Renal cortical epithelial cell (primary cell): ENCODE measurements at places on chromosomes 7 and 10.
A peak's percentile ranks its signal among the peaks of the same experiment; 100 is the strongest.

DNA sequence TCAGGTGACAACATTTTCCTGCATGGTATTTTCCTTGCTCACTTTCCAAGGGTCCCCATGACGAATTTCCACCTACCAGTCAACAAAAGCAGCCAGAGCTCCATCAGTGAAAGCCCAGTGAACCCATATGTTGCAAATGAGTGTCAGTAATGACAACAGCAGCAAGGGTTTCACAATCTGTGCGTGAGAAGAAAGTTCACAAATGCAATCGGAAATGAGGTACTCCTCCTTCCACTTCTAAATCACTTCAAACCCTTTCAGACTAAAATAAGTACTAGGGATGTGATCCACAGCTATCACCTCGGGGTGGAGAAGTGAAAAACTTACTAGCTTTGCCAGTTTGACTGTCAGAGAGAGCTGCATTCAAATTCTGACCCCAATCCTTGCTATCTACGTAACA lies 55.6 kb upstream of the BET1 start:
- peak; percentile 93 for DNase-seq

- DNase-seq = no peak
Observed at GRCh38 chr10:79133416-79133815, 64.7 kb downstream of the ZMIZ1 start.

DNA sequence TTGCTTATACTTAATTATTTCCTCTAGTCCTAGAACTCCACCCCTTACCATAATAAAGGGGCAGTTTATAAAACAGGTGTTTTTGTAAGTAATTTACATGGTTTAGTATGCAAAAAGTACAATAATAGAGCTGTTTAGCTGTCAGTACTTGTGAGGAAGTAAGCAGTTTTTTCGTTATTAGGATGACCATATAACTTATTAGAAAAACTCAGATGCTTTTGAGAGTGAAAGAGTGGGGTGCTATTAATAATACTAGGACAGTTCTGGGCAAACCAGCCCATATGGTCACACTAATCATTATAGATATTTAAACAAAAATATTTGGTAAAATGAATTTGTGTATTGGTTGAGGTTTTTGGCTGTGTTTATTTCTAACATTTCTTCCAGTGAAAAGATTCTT lies 201.9 kb upstream of the KAT6B start:
- DNase-seq = no peak

DNA sequence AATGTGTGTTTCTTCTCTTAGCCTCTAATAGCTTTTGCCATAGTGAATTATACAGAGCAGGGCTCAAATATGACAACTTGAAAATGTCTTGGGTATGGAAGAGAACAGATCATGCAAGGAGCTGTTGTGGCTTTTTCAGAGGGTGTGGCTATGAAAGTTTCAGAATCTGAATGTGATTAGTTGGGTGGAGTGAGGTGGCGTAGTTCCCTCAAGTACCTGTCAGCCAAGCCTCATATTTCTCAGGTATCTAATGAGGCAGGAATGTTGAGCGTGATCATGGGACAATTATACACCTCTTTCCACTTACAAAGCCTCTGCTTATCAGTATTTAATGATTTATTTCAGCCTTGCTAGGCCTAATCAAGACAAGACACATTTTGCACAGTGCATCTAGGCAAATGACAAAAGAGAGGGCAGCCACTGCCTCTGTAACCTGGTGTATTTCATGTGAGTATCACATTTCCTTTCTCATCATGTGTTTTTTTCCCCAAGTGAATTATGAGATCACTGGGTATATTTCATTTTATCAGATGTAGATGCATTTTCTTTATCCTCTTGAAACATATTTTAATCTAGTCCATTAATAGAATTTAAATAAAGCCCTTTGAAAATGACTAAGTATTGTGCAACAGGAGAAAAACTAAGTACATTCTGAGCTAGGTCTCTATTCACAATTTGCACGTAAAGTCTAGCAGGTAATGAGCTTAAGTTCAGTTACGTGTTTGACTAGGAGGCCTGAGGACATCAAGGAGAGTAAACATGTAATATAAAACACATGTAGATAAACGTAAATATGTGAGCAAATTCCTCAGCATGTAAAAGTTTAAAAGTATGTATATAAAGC lies 644.4 kb upstream of the IGFBP3 start:
- peak; percentile 44 for DNase-seq

DNA sequence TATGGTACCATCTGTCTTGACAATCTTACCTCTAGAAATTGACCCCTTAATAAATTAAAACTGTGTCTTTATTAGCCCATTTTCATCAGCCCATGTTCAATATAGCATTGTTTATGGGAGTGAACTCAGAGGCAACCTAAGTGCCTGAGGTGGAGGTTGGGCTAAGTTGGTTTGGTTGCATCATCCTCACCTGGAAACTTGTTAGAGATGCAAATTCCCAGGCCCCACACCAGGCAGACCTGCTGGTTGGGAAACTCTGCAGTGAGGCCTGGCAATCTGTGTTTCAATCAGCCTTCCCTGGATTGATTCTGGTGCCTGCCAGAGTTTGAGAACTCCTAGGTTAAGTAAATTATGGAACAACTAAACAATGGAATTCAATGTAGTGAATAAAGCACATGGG lies 9.4 kb upstream of the FAM170B start:
- DNase-seq = no peak

DNA sequence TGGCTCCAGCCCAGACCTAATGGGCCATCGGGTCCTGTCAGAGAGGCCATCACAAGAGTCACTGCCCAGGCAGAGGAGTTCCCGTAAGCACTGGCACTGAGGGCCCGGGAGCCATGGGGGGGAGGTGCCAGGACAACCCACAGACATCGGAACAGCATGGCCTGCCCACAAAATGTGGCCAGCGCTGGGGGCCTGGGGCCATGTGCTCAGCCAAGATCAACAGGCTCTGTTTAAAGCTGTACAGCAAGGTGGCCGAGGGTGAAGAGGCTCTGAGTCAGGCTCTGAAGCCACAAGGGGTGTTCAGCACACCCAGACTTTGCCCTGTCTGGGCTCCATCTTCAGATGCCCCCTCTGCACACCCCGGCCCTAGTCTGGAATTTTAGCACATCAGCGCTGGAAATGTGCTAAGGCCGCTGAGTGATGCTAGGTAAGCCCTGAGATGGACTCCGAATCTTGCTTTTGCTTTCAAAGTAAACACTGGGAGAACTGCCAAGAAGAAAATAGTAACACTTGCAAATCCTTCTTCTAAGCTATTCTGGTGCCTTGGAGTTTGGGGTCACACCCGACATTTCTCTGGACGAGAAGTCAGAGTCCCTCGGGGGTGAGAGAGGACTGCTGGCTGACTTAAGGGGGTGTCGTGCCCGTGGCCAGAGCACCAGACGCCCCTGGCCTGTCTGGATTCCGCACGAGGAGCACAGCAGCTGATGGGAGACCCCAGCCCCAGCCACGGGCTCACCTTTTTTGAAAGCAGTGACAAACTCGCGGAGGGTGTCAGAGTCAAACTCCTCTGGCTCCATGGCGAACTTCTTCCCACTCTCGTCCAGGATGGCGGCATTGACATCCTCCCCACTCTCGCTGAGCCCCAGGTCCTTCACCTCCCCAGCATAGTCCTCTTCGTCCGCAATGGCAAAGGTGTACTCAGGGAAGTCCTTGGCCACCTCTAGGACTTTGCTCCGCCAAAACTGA lies 23.6 kb downstream of the PDIA4 start:
- no peak for DNase-seq

DNA sequence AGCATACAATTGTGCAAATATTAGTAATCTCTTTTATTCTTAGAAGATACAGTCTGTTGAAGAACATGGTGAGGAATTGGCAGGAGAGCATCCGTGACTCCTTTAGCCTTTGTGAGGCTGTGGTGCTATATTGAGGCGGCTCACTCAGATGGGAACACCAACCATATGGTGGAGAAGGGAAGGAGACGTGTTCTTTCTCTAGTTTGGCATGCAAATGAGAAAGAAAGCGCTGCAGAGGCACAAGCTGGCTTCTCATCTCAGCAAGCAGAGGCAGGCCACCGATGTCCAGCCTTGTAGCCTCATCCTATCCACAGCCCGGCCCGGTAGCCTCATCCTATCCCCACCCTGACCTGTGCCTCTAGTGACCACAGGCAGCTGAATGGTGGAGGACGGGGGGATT lies 288.3 kb downstream of the CAMK1D start:
- DNase-seq = no peak

DNA sequence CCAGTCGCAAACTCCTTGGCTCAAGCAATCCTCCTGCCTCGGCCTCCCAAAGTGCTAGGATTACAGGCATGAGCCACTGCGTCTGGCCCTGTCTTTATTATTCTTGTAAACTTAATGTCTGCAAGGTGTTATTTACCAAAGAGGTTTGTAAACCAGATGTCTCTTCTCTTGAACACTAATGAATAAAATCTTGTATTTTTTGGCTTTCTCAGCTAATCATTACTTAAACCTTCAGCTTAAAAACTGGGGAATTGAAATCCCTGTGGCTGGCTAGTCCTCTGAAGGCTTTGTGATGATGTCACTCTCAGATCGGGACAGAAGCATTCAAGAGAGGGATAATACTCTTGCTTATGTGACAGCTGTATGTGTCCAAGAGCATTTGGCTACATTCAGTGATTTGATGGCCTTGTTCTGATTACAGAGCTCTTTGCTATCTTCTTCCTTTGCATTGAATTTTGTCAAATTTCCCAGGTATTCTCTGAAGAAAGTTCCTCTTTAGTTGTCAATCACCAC lies 130.3 kb downstream of the BICC1 start:
- no peak for DNase-seq

DNA sequence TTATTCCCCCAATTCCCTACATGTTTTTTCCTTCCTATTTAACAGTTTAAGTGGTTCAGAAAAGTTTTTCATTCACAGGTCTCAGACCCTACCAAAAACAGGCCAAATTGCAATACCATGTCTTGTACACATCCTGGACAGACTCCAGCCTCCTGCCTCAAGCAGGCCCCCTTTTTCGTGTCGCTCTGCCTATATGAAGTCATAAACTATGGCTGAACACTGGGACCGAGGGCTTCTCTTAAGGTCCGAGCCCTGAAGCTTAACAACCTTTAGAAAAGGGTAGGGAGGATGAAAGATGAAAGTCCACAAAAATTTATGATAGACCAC lies 1.4 kb downstream of the FBXW4 start:
- no peak for DNase-seq

- DNase-seq = no peak
Observed at GRCh38 chr7:96697822-96698221, 11.8 kb downstream of the SEM1 start.

GRCh38 chr10:110629680-110630191 lies 14.4 kb upstream of the RBM20 start:
- peak; percentile 90 for DNase-seq

DNA sequence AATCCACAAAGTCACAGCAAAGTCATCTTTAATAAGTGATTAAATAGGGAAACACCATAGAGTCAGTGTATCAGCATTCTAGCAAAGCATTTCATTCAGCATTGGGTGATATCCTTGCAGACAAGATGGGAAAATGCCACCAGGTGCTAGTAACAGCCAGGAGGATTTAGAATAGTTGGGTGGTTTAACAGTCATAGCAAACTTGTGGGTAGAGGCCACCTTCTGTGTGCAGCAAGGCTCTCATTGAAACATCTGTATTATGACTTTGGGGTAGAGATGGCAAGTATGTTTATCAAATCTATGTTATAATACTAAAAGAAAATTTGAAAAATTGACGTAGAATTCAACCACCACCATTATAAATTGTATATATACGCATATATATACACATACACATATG lies 26.4 kb upstream of the ADO start:
- no peak for DNase-seq

DNA sequence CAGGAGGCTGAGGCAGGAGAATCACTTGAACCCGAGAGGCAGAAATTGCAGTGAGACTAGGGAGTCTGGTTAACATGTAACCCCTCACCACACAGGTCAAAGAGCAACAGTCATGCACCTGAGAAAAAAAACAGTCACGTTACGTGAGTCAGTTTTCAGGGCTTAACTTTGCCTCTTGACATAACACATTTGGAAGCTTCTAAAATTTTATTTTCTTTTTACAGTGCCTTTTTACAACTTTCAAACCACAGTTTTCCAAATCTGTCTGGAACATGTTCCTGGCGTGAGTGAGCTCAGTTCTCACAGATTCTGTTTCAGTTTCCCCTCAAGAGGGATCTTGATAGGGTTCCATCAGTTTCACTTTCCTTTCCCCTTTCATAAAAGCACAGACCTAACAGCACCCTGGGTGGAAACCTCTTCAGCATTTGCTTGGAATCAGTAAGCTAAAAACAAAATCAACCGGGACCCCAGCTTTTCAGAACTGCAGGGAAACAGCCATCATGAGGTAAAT lies 4.4 kb downstream of the IFIT3 start:
- DNase-seq = peak; percentile 79

DNA sequence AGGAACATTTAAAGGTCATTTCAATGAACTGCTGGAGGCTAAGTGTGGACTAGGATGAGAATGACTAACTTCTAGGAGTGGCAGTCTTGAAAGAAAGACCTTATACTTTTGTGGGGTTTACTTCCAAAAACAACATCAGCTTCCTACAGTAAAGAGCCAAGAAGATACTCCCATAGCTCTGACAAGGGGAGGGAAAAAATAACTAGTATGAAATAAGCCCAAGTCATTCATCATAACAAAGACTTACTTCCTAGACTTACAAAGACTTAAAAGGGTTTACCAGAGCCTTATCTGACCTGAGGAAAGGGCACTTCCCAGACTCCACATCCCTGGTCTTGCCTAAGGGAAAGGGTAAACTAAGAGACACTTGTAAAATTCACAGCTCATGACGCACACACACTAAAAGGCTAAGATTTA lies 31.7 kb downstream of the ARHGAP12 start:
- DNase-seq = peak; percentile 61

GRCh38 chr7:132815130-132815529 lies 238.9 kb upstream of the PLXNA4 start:
- DNase-seq = peak; percentile 54

DNA sequence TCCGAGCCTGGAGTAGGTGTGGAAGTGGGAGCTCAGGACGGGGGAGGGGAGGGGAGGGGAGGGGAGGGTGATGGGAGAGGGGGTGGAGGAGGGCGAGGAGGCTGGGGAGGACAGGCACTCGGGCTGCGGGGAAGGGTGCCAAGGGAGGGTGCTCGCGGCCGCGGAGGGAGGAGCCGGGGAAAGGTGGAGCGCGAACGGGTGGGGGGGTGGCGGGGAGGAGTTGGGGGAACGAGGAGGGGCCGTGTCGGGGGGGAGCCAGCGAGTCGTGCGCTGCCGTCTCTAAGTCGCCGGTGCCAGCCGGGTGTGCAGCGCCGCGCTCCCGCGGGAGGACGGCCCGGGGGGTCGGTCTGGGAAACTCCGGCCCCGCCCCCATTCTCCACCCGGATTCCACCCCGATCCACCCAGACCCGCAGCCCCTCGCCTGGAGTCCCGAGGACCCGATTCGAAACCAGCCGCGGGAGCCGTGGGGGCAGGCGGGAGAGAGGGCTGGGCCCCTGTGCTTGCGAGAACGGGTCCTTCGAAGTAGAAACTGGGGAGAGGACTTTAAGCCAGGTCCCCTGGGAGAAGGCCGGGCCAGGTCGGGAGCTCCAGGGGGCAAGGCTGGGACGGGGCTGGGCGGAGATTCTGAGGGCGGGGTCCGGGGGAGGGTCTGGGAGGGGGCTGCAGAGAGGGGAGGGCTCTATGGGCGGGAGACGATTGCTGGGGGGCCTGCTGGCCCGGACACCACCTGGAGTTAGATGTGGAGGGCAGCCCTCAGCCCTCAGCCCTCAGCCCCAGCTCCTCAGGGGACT lies at the start of gene ZNF467:
Gene ZNF467 (minus strand): TSS at position 143 of the 791 bp plus-strand sequence. CDS start 2,556 bp downstream, outside the sequence.
- no peak for DNase-seq
